HT-29 (cell line): ENCODE measurements at places on chromosomes 1 and 21.

DNA sequence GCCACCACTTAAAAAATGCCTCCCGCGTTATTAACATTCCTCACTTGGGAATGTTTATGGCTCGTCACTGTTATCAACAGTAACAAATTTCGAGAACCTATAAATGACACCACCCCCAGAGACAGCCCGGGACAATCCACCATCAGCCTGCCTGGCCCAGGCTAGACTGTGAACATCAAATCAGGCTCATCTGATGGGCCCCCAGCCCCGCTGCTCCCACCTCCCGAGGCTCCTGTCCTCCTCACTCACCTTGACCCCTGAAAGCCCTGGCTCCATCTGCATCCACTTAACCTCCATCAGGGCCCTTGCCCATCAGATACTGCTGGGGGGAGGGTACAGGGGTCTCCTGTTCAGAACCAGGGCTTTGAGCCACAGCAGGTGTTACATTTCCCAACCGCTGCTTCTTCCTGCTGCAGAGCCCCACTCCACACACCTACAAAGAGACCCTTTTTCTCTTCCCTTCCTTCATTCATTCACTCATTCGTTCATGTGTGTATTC lies 156.5 kb upstream of the VAMP3 start:
- no peak for DNase-seq

- DNase-seq: no peak
Observed at GRCh38 chr1:218925777-218926176, 247.9 kb upstream of the LYPLAL1 start.

GRCh38 chr1:54410359-54410758 lies 4.2 kb upstream of the SSBP3 start:
- no peak for DNase-seq

- no peak for DNase-seq
Observed at GRCh38 chr1:46175243-46175642, 356 bp downstream of the TSPAN1 start.

DNA sequence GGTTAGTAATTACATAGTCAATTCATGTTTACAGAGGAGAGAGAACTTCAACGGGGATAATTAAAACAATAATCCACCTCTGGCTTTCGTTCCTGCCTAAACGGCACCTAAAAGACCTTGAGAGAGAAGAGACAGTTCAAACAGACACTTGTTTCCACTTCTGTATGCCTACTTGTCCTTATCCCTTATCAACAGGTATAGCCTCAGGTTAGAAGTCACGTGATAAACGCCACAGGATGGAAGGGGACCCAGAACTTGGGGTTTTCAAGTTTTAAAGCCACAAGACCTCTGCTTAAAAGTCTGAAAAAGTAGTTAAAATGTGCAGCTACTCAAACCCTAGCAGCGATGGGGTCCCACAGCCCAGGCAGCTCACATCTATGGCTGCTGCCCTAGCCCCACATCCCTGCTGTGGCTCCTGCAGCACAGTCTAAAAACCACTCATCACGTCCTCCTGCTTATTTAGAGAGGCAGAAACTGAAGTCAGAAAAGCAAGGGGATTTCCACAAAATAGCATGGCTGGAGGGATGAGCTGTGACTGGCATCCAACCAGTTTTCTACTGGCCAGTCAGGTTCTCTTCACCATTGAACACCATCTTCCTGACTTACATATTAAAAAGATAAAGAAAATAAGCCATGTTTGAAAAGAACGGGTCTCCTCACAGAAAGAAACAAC lies 51.2 kb upstream of the SEC16B start:
- DNase-seq: no peak

- peak; percentile 77 for DNase-seq
Observed at GRCh38 chr1:230753586-230754251, 6.5 kb downstream of the CAPN9 start.

- no peak for DNase-seq
Observed at GRCh38 chr1:230641346-230641745, 935 bp upstream of the COG2 start.

DNA sequence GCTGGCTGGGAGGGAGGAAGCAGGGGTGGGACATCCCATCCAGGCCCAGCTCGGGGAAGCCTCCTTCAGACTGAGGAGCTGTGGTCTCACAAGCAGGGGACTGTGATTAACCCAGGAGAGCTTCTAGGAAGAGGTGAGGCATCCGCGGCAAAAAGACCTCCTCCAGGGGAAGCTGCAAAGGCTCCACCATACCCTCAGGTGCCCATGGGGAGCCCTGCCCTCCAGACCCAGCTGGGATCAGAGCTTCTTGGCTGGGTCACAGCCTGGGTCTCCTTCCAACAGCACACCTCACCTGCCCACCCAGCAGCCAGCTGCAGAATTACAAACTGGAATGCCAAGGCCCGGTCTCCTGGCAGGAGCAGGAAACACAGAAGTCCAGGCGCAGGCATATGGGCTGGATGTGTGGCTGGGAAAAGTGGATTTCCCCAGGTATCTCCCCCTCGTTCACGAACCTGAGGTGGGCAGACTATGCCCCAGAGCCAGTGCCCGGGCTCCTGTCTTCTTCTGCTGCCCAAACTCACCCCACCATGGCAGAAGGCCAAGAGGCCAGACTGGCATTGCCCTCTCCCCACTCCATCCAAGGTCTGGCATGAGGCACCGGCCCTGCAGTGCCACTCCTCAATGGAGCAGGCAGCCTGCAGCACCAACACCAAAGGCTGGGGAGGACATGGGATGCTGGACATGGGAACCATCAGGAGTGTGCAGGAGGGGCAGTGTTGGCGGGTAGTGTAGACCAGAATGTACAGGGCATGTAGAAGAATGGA lies 15.4 kb upstream of the ARF1 start:
- no peak for DNase-seq

DNA sequence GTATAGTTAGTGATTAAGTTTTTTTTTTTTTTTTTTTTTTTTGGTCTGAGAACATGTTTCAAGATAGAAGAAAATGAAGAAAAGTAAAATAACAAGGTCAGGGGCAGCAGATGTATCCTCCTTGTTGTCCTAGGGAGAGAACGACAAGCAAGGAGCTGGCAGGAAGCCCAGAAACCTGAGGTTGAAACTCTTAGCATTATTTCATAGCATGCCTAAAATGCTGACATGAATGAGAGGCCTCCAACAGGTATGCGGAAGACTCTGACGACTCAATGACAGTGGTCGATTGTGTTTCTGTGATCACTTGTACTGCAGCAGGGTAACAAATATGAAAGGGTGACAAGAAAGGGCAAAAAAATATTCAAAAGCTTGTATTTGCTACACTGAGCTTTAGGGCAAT lies 415.9 kb downstream of the PLA2G4A start:
- peak; percentile 19 for DNase-seq

- DNase-seq: peak; percentile 87
Observed at GRCh38 chr1:30847358-30847972, 61.1 kb downstream of the SDC3 start.

DNA sequence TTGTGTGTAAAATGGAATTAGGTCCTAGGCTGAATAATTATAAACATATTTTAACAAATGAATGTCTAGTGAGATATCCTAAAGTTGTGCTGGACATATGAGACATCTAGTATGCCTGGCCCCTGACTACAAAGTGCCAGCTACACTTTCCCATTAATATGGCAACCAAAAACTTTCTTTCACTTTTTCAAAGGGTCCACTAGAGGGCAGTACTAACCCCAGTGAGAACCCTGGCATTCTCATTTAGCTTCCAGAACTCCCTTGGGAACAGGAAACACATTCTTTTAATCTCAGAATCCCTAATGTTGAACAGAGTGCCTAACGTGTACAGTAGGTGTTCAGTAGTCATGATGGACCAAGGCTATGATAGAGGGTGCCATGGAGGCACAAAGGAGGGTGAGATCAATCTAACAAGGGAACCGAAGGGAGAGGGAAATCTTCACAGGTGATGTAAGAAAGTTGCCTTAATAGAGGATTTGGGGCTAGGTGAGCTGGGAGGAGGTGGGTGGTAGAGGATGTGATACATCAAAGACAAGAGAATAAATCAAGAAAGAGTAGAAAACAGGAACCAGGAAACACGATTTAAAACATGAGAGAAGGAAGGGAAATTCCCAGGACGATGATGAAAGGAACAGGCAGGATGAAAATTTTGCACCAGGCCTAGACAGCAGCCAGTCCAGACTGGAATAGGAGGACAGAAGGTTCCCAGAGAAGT lies 41.6 kb downstream of the NSL1 start:
- DNase-seq: peak; percentile 79

DNA sequence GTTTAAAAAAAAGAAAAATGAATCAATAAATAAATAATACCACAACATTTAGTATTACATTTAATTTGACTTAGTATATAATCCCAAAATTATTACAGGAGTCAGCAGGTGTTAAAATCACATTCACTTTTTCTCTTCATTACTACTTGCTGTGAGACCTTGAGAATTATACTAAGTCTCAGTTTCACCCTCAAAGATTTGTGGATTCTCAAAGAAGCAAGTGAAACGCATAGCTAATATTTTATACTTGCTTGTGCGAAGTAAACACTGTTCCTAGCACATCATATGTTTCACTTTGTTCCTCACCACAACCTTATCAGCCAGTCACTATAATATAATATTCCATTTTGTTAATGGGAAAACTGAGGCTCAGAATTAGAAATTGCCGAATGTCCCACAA lies 4.0 kb downstream of the CLCA1 start:
- no peak for DNase-seq

DNA sequence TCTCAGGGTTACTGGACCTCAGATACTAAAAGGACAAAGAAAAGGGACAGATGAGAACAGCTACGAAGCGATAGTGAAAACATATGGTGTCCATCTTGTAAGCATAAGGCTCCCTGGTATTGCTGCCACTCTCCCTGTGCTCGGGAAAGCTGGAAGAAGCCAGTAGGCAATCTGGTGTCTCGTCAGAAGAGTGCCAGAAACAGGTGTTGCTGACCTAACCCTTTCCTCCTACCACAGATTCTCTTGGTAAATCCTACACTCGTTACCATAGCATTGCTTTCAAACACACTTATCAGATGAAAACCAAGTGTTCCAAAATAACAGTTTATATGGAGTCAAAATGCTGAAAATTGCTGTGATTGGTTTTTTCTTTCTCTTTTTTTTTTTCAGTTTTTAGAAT lies 146.3 kb downstream of the NRIP1 start:
- DNase-seq: no peak

DNA sequence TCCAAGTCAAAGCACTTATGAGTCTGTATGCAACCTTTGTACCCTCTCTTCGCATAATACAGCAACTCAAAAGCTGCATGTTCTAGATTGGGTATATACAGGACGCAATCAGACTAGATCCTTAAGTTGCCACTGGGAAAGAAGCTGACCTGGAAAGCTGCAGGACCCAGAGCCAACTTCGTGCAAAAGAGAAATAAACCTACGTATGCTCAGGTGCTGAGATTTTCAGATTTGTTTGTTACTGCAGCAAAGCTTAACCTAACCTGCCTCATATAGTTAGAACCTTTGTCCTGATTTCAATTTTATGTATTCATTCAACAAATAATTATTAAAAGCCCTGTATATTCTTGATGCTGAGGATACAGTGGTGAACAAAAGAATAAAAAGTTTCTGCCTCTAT lies 139.7 kb downstream of the SLC30A10 start:
- no peak for DNase-seq

GRCh38 chr1:202656057-202656456 lies 54.2 kb downstream of the SYT2 start:
- peak; percentile 42 for DNase-seq

GRCh38 chr1:67739361-67739760 lies 54.4 kb downstream of the GADD45A start:
- no peak for DNase-seq

- DNase-seq: no peak
Observed at GRCh38 chr1:11130406-11130805, 30.7 kb upstream of the EXOSC10 start.

GRCh38 chr1:181568736-181569135 lies 85.4 kb downstream of the CACNA1E start:
- no peak for DNase-seq

DNA sequence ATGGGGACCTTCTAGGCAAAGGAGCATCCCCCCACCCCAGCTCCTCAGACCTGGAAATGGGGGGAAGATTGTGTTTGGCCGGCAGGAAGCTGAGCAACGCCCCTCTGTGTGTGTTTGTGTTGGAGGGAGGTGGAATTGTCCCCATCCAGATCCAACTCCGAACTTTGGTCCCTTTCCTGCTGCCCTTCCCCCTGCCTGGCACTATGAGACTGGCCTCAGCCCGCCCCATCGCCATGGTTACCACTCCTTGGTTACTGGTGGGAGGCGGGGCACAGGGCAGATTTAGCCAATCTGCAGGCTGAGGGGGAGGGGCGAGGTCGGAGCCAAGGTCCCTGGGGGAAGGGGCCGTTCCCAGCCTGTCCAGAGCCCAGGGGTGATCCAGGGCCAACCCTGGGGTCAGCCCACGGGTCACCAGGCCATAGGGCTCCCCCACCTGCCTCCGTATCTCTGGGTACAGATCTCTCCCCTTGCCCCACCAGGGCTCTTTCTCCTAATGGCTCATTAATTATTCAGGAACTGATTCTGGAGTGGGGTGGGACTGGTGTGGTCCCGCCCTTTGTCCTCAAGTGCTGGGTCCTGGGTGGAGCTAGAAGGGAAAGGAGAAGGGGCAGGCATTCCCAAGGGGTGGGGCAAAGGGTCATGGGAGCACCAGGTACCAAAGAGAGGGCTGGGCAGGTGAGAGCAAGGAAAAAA lies 15.2 kb downstream of the PTPRF start:
- peak; percentile 99 for DNase-seq

DNA sequence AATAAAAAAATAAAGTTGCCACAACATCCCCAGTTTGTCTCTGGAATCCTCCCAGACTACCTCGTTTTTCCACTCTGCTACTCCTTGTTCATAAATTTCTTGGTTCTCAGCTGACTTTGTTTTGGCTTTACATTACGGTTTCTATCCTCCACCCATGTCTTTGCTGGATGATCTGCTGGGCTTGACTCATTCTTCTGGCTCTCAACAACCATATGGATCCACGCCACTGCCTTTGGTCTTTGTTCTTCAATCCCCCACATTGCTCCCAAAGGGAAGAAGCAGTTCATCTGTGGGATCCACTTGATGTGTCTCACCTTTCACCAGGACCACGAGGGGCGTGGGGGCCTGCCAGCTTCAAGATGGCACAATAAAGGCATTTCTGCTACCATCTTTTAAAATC lies 67.1 kb upstream of the NBL1 start:
- DNase-seq: no peak

DNA sequence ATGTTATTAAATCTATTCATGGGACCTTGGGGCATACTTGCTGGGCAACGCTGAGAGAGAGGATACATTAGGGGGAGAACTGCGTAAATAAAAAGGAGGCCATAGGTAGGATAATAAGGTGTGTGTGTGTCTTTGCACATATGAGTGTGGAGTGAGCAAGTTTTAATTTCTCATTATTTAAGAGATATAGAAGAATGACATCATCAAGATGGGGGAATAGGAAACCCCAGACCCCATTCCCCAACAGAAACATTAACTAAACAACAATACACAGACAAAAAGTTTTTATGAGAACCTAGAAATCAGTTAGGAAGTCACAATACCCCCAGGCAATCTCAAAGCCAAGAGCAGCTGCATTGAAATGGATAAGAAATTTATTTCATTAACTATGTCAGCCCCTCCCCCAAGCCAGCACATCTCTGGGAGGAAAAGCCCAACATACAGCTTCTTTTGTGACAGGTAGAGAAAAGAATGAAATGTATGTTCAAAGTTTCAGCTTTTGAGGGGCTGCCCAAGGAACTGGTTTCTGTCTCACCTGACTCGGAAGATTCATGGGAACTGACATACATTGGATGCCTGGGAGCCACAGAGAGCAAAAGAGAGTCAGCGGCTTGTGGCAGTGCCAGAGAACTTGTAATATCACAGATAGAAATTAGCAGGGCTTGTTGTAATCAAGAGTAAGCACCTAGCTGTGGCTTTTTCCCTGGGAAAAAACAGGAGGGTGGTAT lies 234.3 kb upstream of the NFIA start:
- DNase-seq: no peak

- no peak for DNase-seq
Observed at GRCh38 chr1:9782897-9783296, 40.9 kb downstream of the CLSTN1 start.
